ENCODE measurements at places on chromosomes 1 and 21.
A peak's percentile ranks its signal among the peaks of the same experiment; 100 is the strongest.

- no peak for DNase-seq
These were observed 117.5 kb upstream of the ARHGEF16 start for GRCh38 chr1:3336641-3337630.

GRCh38 chr1:15951341-15952153 is 24.4 kb downstream of the ZBTB17 start:
- no peak for DNase-seq

DNA sequence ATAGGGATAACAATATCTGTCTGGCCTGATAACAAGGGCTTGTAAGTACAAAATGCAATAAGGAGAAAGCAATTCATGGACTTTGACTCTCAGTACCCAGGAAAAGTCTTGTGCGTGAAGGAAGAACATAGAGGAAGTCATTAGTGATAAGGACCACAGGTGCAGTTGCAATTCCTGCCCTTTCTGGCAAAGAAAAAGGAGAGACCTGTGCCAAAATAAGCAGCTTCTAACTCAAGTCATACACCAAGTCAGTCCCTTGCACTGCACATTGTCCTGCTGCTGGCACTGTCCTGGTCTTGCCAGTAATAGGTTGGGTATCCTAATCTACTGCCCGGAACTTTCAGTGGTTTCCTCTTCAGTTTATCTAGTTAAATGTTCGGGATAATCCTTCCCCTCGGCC is 14.8 kb upstream of the SOD1 start:
- DNase-seq = no peak

- no peak for DNase-seq
These were observed 11.2 kb downstream of the EPHA10 start for GRCh38 chr1:37753473-37754321.

GRCh38 chr21:35775778-35776544 is 284.4 kb downstream of the SETD4 start:
- DNase-seq = no peak

DNA sequence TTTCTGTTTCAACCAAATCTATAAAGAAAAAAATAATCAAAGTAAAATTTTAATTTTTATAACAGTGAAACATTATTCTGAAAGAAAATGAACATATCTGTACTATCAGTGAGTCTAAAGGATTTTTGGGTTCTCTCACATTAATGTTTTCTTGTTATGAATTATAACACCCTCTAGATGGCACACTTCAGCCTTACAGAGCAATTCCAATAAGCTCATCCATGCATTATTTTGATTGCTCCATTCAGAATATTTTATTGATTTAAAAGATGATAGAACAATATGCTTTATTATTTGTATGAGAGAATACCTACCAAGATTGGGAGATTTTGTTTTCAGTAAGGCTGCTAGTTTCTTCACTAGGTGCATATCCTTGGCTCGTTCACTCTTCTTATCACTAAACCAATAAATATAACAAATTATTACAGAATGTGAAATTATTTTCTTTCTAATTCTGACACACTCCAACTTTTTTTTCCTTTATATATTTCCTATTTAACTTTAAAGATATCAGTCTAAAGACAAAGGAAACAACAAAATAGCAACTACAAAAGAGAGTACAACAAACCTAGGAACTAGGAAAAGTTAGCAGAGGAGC is 82.4 kb downstream of the RAB3GAP2 start:
- DNase-seq = peak; percentile 40

GRCh38 chr21:34928637-34929036 is 120.5 kb downstream of the RUNX1 start:
- no peak for DNase-seq
